ENCODE measurements at places on chromosomes 2 and 18. TPM values are rescaled to one million over a fixed set of nuclear protein-coding genes. Genes with fewer than 3 reads are reported as not detected.

EGR4 gene
- total RNA-seq = not detected

PCARE gene
- not detected for total RNA-seq

DNA sequence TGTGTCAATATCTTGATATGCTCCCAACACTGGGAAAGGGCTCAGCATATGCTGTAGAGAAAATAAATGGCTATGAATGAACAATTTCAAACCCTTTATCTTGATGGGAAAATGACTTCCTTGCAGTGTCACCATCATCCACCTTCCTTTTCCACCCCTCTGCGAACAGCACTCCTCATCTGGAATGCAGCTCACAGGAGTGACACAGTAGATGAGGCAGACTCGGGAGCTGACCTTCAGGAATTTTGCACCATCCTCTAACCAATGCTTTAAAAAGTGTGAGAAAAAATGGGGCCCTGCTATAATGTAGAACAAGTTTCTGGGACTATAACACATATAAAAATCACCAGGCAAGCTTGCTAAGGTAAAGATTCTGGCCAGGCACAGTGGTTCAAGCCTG lies 41.3 kb upstream of the YPEL5 start:
- DNase-seq = no peak

GRCh38 chr2:205407984-205408383 lies 274.3 kb upstream of the NRP2 start:
- no peak for DNase-seq

DNA sequence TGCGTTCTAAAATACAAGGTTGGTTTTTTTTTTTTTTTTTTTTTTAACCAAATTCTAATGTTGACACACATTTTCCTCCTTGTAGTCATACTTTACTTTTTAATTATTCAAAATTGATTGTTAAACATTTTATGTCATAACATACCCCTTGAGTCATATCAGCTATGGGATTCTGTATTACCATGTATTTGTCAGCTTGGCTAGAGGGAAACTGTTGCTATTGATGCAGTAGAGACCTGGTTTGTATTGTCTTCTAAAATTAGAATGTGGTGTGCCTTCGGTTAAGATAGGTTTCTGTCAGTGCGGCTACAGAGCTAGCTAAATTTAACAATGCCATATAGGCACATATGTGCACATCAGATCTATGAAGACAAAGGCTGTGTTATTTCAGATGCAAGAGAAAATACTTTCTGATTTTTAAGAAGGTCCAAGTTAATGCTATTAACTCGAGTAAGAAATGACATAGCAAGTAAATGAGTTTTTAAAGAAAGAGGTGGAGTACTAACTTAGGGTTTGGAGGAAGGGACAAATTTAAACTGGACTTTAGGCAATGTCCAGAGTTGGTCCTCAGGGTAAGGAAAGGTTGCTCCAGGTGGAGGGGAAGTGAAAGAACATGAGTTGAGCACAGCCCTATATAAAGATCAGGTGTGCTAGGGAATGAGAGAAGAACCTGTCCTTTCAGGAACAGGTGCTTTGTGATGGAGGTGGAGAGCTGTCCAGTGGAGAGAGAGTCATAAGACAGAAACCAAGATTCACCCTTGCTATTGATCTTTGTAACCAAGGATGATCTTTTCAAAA lies 152.3 kb downstream of the PRPF40A start:
- DNase-seq = no peak

Data from naive thymus-derived CD4-positive, alpha-beta T cell (primary cell).